ENCODE measurements at places on chromosomes 2 and 18. TPM values are rescaled to one million over a fixed set of nuclear protein-coding genes. Genes with fewer than 3 reads are reported as not detected.

GRCh38 chr2:196899976-196900375 is 26.5 kb downstream of the PGAP1 start:
- ATAC-seq = no peak

TEX44 gene
- not detected for total RNA-seq

RAB17 gene
- 7.8 TPM for total RNA-seq

- no peak for ATAC-seq
Observed at GRCh38 chr18:11322006-11322405, 172.6 kb upstream of the PIEZO2 start.

DNA sequence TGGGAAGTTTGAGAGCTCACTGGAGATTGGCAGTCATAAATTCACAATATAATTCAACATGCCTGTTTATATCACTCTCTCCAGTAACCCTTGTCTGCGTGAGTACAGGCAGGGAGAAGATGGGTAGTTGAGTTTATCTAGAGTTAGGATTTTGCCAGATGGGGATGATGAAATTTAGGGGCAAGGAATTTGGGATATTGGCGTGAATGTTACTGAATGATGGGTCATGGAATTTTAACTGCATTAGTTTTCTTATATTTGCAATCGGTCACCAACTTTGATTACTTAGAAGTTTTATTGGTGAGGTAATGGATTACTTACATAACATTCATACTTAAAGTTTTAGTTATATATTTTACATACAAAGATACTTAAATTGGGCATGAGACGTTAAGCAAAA is 35.1 kb downstream of the SANBR start:
- ATAC-seq = no peak

PTPRN gene
- total RNA-seq = not detected

GRCh38 chr2:231554748-231555545 is 24.7 kb upstream of the NMUR1 start:
- ATAC-seq = peak; percentile 27

THADA gene
- total RNA-seq = 20.8 TPM

PKDCC gene
- total RNA-seq = 1.8 TPM

CIAO1 gene
- total RNA-seq = 43.2 TPM

DNA sequence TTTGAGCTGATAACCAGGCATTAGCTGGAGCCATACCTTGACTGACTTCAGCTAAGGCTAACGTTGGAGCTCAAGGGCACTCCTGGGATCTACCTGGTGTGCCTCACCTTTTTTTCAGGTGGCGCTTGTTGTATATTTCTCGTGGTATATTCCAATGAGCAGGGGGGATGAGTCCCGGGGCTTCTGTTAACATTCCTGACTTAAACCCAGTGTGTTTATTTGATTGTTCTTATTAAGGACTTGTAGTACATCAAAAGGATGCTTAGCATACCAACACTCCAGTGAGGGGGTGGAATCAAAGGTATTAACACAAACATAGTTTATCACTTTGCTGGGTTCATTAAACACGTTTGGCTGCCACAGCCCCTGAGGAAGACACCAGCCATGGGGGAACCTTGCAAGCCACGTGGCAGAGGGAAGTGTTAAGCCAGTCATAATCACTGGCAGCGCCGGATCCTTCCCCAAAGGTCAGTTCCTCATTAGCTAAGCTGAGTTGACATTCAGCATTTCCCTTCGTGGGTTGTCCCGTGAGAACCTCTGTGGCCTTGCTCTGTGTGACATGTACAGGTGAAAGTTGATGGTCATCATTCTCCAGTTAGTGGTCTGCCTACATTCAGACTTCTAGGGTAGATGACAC is 119.5 kb upstream of the MCFD2 start:
- no peak for ATAC-seq

HOXD4 gene
- total RNA-seq = 0.36 TPM

TTR gene
- total RNA-seq = 0.20 TPM

GRCh38 chr18:13240060-13240725 is 21.6 kb downstream of the LDLRAD4 start:
- no peak for ATAC-seq

- ATAC-seq = no peak
Observed at GRCh38 chr2:239468491-239469105, 67.8 kb upstream of the HDAC4 start.

All from esophagus mucosa (tissue), 1 donor.